ENCODE measurements at places on chromosomes 3 and 15.

DNA sequence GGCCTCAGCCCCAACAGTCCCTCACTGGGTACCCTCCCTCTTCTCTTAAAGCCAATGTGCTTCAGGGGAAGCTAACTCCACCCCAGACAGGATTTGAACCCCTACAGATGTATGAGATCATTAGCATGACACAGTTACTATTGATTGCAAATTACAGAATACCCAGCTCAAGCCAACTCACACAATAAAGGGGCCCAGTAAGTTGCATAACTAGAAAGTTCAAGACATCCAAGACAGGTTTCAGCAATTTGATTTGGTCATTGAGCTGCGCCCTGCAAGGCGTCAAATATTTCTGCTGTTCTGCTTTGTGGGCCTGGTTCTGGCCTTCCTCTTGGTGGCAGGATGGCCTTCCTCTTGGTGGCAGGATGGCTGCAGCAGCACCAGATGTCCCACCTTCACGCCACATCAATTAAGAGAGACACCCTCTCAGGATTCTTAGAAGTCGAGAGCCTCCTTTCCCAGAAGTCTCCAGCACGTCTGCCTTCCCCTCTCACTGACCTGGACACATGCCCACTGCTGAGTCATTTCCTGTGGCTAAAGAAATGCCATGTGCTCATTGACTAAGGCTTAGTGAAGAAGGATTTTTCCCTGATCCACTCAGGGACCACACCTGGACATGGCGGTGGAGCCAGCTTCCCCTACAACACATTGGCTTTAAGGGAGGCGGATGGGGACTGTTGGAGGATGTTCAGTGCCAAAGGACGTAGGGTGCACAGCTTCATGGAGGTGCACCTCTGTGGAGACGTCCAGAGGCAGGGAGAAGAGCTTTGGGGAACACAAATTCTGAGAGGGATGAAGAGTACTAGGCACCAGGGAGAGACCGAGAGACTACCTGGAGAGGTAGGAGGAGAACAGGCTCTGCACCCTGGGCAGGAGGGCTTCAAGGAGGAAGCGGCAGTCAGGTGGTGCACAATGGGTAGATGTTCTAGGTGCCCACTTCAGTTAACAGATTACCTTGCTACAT is 49.1 kb downstream of the DNASE1L3 start:
- no peak for DNase-seq

DNA sequence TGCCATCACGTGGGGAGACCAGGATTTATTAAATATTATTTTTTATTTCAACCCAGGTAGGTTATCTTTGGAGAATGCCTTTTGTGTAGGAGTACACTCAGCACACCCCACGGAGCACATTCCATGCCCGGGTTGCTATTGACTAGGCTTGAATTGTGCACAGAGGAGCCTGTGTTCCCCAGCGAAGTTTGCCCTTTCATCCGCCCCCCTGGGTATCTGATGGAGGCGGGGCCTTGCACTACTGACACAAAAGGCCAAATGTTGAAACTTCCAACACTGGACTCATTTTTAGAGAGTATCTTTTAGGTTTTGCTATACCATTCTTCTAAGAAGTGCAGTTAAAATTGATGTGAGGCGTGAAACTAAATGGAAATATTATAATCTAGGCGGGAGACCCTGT is 39.3 kb upstream of the PPP4R2 start:
- DNase-seq = no peak

DNA sequence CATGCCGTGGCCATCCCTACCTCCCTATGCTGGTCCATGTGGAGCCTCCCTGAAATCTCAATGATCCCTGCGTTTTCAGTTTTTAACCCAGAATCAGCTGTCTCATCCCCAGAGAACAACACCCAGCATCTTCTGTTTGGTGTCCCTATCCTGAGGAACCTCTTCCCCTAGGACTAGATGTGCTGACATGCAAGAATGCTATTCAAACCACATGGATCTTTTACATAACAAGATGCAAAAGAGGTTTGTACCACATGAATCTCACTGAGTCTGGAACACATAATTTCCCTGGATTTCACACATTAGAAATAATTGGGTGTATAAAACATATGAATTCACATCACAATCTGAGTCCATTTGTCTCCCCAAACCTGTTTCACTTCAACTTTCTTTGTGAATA is 174.6 kb upstream of the NECTIN3 start:
- DNase-seq = no peak

GRCh38 chr3:107982165-107982564 is 108.7 kb downstream of the CD47 start:
- no peak for DNase-seq
